ENCODE measurements at places on chromosomes 12 and 14.

DNA sequence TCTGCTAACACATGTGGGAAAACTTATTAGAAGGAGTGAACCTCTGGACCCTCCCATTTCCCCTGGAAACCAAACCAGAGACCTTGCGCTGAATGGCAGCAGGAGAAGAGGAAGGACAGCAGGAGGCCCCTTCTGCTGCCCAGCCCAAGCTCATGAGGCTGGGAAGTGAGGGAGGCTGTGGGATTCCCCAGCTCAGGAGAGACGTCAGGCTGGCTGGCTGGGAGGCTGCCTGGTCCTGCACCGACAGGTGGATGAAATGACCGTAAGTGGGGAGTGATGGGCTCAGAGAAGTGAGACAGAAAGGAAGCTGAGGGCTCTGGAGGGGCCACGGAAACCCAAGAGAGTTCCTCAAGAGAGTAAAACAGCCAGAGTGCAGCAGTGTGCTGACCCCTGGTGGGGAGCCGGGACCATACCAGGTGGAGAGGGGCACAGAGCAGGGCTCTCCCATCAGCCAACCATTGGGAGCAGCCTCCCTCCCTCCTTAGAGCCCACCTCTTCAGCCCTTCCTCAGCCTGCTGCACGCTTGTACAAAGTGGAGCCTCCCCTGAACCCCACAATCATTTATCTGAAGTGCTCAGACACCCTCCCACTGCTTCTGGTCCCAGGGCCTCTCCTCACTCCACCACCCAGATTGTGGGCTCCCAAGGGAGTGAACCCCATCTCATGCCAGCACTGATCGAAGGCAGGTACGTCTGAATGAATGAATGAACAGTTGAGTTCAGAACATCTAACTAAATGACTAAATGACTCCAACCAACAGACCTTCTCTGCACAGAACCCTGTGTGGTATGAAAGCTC, 14.0 kb downstream of the TAMALIN start:
- peak; percentile 69 for DNase-seq

DNA sequence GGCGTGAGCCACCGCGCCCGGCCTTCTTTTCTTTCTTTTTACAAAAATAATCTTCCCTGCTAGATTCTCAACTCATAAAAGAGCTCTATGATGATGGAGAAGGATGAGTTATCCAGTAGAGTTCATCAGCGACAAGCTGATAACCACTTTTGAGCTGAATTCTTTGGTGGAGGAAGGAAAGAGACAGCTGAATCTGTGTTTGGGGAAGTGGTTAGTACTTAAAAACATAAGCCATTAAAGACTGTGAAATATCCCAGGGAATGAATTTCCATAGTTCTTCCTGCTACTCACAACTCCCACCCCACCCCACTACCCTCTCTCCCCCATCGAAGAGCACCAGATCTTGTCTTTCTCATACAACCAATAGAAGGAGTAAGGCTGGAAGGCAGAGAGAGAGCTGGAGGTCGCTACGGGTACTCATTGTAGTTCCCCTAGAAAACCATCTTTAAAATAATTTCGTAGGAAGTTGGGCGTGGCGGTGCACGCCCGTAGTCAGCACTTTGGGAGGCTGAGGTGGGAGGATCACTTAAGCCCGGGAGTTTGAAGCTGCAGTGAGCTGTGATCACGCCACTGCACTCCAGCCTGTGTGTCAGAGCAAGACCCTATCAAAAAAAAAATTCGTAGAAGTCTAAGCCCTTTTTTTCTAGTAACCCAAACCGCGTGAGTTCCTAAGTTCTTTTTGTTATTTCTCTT, 647 bp upstream of the ESPL1 start:
- no peak for DNase-seq

GRCh38 chr14:99928963-99929362, 135.8 kb downstream of the EML1 start:
- DNase-seq = no peak

DNA sequence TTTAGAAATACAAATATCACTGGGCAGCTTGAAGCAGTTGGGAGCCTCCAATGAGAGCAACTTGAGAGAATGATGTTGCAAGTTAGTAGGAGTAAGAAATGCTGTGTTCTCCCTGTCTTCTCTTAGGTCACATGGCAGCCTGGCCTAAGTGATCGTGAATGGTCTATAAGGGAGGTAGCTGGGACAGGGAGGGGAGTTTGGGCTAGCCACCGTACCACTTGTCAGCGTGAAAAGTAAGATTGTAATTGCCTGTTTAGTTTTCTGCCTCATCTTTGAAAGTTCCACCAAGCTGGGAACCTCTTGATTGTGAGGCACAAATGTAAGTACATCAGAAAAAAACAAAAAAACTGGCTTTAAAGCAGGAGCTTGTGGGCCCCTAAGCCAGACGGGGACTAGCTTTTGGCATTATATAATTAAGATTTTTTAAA, 36.4 kb downstream of the MDM2 start:
- DNase-seq = no peak

DNA sequence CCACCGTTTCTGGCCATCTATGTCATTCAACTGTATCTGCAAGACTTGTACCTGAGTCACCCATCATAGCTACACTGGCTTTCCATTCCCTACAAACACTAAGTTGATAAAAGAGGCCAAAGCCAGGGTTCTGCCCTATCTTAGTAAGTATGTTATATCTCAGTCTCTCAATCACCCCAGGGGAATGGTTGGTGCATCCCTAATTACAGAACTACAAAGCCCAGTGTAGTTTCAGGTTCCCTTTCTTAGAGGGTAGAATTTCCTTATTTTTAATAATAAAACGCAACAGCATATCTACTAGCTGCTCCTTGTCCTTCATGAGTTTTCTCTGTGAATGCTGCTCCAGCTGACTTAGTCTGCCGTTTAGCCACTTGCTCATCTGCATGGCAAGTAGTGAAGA, 57.6 kb downstream of the ST8SIA1 start:
- DNase-seq = no peak

- DNase-seq = no peak
Observed at GRCh38 chr14:42961509-42961908, 1354.8 kb downstream of the LRFN5 start.

DNA sequence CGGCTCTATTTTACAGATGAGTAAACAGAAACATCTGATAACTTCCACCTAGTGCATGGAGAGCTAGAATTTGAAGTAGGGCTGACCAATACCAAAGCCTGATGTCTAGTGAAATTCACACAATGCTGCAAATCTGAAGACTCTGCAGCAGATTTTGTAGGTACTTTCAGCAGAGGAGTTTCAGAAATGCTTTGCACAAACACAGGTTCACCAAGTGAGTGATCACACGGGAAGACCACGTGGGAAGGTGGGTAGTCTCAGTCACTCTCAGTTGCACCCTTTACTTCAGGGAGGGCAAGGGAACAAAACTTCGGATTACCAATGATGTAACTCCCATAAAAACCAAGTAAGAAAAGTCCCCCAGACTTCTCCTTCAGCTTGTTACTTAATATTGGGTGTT, 63.3 kb upstream of the DAAM1 start:
- no peak for DNase-seq

DNA sequence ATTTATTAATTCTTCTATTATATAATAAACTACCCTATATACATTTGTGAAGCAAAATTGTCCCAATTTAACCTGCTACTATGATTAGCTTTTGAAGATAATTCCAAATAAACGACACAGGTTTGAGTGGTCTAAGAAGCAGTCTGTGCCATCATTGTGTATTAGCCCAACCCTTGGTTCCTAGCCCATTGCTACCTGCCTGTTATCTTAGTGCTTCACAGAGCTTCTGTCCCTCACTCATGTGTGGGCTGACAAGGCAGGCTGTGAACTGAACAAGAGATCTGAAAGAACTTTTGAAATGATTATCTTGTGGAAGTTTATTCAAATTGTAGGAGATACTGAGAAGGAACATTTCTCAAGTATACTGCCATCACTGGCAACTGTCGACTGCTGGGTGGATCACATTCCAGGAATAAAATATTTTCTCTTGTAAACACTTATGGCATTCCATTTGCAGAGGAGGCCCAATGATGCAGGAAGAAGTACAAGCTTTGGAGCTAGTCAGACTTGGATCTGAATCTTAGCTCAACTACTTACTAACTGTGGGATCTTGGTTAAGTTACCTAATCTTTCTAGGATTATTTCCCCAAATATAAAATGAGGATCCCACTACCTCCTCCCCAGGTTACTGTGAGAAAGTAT, 7.8 kb upstream of the MTERF2 start:
- DNase-seq = no peak

- DNase-seq = no peak
Observed at GRCh38 chr12:92362785-92363184, 217.1 kb upstream of the BTG1 start.

- DNase-seq = no peak
Observed at GRCh38 chr14:93960108-93960475, 16.3 kb downstream of the ASB2 start.

GRCh38 chr12:126727218-126728075, 1539.5 kb upstream of the TMEM132C start:
- peak; percentile 35 for DNase-seq

DNA sequence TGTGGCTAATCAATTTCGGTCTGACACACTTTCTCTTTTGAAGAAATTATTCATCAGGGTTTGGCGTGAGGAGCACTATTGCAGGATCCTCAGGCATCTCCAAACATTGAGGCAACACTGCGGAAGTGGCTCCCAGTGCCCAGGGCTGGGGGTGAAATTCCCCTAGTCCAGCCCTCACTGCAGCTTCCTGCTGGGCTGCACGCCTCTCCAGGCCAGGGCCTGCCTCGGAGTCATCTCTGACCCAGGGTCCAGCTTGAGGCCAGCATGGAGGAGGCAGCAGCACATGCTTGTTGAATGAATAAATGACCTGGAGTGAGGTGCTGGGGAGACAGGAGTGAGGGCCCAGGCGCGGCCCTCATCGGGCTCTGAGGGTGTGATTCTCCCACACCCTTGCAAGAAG, 36.0 kb upstream of the TDRD9 start:
- no peak for DNase-seq

- no peak for DNase-seq
Observed at GRCh38 chr14:96051231-96051630, 12.1 kb downstream of the C14orf132 start.

GRCh38 chr12:58387199-58387598, 445.8 kb downstream of the ATP23 start:
- no peak for DNase-seq

DNA sequence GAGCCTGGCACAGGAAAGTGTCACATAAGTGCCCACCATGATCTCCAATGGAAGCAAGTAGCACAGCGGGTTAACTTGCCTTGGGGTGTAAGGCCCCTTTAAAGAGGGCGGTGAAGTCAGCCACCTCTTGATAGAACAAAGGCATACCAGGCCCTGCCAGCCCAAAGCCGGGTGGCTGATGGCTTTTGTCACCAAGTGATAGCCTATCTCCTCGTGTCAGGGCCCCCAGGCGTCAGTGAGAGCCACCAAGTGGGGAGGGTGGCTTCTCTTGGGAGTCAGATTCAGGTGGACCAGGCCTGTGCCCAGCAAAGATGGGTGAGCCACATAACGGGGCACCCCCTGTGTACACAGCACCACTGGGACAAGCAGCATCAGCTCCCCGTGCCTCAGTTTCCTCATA, 8.3 kb upstream of the MYL2 start:
- no peak for DNase-seq

GRCh38 chr12:130981911-130982310, 28.2 kb downstream of the ADGRD1 start:
- DNase-seq = no peak

DNA sequence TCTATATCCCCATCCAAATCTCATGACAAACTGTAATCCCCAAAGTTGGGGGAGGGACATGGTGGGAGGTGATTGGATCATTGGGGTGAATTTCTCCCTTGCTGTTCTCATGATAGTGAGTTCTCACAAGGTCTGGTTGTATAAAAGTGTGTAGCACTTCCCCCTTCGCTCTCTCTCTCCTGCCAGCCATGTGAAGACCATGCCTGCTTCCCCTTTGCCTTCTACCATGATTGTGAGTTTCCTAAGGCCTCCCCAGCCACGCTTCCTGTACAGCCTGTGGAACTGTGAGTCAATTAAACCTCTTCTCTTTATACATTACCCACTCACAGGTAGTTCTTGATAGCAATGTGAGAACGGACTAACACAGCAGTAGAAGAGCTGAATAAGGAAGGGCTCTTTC, 62.6 kb upstream of the VASH1 start:
- no peak for DNase-seq

- no peak for DNase-seq
Observed at GRCh38 chr12:96419576-96420276, 19.5 kb upstream of the CDK17 start.

GRCh38 chr14:95495538-95496025, 20.9 kb downstream of the SYNE3 start:
- no peak for DNase-seq

DNA sequence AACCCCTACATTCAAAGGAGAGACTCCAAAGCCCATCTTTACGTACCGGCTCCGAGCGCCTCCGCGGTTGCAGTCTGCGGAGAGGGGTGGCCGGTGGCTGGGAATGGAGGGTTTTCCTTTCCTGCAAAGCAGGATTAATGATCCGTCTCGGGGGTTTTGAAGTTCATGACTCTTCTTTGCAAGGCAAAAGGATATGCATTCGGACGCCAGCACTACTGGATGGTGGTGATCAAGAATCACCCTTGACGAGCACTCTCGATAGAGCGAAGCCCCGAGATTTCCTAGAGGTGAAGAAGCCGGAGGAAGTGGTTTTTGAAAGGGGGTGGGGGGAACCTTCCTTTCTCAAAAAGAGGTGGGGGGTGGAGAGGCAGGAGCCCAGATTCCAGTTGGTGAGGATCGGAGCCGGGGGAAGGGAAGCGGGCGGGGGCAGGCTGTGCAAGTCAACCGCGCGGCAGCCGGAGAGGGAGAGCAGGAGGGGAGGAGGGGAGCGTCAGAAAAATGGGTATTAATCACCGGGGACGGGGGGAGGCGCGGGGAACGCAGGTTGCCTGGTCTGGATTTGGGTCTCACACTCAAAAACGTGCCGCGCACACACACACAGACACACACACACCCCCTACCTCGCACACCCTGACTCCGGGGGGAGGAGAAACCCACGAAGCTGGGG, at the start of gene GRIN2B:
Gene GRIN2B (minus strand): TSS at position 307 of the 667 bp plus-strand sequence. CDS start 115,394 bp downstream, outside the sequence.
- peak; percentile 56 for DNase-seq

- DNase-seq = no peak
Observed at GRCh38 chr14:61662437-61663311, 32.6 kb upstream of the HIF1A start.

GRCh38 chr14:23154964-23155587, 28.4 kb downstream of the SLC7A8 start:
- DNase-seq = no peak

DNA sequence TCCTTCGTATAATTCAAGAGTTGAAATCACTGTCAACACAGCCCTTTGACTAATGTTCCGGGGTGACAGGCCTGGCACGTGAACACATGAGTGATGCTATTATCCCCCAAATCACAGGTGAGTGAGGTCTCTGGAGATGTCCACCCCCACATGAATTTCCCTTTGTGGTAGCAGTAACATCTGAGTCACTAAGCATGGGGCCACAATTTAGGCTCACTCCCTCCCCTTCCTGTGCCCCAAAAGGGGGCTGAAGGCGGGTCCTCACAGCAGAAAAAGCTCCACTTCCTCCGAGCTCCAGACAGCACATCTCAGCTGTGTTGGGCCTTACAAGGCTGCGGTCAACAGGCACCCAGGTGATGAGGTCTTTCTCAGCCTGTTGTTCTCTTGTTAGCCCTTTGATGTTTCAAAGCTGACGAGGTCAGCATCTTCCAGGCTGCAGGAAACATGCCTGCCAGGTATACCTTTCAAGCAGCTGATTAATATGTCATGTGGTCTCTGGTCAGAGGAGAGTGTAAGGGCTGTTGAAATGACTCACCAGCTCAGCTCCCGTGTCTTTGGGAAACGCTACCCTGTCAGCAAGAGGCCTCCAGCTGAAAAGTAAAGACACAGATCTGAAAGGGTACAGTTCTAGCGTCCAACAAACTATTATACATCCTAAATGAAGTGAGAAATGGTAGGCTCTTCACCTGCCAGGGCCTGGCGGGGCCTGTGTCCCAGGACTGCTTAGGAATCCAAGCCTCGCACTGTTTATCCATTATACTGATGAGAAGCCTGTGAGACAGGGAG, 107.3 kb downstream of the ZFP36L1 start:
- DNase-seq = no peak
